ENCODE measurements at places on chromosomes 1 and 21.
A peak's percentile ranks its signal among the peaks of the same experiment; 100 is the strongest.

DNA sequence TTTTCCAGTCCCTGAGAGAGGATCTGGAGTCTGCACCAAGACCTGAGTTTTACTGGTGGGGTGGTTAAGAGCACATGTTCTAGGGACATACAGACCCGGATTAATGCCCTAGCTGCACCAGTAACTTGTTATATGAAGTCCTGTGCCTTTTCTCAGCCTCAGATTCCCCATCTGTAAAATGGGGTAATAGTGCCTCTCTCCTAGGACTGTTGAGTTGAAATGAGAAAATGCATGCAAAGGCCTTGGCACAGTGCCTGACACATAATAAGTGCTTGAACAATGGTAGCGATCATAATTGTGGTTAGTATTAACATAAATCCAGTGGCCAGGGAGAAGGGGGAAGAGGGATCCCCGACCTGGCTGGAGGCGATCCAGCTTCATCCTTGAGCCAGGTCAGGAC, 12.3 kb downstream of the AHDC1 start:
- no peak for DNase-seq

DNA sequence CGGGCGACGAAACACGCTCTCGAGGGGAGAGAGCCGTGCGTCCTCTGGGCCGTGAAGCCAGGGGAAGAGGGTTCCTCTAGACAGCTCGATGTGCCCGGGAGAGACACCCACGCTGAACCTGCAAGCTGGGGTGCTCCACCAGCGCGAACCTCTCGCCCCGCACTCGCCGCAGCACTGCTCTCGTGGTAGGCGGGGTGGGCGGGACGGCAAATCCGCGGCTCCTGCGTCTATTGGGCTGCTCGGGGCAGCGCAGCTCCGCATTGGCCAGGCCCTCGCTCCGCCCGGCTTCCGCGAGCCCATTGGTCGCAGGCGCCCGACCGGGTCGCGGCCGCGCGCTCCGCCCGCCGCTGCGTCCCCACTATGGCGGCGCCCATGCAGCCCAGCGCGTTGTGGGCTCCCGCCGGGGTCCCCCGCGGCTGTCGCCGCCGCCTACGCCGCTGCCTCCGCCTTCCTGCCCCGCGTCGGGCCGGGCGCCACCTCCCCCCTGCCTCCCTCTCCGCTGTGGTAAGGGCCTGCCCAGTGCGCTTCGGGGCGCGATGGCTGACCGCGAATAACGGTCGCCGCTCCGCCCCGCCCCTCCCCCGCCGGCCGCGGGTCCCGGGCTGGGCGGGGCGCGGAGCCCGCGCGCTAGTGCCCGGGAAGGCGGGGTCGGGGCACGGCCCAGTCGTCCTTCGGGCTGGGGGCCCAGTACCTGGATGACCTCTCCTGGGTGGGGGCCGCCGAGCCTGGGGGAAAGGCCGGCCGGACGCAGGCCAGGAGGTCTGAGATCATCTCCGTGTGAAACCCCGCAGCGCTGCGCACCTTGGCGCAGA, at the start of gene ST3GAL3:
ST3GAL3 (plus strand) TSS at position 347 of the 812 bp plus-strand sequence. CDS start 28,727 bp downstream, outside the sequence.
- peak; percentile 88 for DNase-seq

DNA sequence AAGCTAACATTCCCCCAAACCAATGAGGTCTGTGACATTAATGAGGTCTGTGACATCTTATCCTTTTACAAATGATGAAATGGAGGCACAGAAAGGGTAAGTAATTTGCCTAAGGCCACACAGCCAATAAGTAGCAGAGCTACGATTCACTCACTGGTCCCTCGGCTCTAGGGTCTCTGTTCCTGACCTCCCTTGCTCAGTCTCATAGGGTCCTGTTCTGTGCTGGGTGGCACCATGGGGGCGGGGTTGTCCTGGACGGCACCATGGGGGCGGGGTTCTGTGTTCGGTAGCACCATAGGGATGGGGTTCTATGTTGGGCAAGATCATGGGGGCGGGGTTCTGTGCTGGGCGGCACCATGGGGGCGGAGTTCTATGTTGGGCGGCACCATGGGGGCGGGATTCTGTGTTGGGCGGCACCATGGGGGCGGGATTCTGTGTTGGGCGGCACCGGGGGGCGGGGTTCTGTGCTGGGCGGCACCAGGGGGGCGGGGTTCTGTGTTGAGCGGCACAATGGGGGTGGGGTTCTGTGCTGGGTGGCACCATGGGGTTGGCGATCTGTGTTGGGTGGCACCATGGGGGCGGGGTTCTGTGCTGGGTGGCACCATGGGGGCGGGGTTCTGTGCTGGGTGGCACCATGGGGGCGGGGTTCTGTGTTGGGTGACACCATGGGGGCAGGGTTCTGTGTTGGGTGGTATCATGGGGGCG, 55.6 kb downstream of the CLSTN1 start:
- DNase-seq: no peak

DNA sequence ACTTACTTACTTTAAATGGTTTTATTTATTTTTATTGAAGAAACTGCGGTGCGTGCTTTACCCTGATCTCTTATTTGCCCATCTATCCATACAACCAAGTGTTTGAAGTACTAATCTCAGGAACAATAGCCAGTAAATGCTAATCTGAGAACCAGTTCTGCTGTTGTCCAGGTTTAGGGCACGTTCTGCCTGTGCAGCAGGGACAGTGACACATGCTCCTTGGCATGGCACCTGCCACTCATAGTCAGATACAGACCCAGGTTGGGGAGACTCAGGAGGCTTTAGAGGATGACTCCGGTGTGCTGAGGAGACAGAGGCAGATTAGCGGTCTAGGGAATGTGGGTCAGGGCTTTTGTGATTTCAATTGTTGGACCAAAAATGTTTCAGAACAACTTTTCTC, 83.6 kb downstream of the NRIP1 start:
- DNase-seq: no peak

All from CD4-positive, alpha-beta T cell treated with Interleukin-2 at 100 ng/mL for 4 hours (primary cell).